Hematopoietic multipotent progenitor cell (in vitro differentiated cells): ENCODE measurements at places on chromosomes 3 and 15.
A peak's percentile ranks its signal among the peaks of the same experiment; 100 is the strongest.

DNA sequence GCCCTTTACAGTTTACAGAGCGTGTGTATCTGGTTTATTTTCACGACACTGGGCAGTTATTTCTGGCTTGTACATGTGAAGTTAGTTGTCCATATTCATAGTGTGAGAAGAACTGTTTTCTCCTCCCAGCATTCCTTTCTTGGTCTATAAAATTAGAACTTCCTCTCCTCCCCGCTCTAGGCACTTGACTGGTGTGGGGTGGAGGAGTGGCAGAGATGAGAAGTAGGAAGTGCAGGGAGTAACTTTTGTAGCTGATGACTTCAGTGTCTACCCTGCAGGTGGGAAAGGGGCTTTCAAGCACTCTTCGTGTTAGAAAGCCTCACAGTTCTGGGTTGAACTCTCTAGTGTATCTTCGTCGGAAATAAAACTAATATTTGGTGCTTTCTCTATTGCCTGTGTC is 13.4 kb downstream of the APOD start:
- no peak for DNase-seq

GRCh38 chr3:184597829-184598573 is 36.4 kb downstream of the EPHB3 start:
- no peak for DNase-seq

- peak; percentile 27 for DNase-seq
Measured at GRCh38 chr3:66236281-66236680, 15.5 kb downstream of the SLC25A26 start.

DNA sequence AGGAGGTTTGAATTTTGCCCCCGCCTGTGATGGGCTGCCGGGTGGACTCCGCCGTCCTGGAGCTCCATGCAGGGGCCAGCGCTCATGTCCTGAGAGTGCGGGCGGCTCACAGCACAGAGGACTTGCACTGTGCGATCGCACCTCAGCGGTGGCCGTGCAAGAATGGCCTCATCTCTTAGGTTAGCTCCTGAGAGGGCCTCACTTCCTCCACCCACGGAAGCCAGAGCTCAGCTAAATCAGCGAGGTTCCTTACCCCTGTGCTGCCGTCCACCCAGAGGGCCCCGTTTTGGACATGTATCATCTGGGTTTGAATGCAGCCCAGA is 72.0 kb upstream of the PCSK6 start:
- DNase-seq, result no peak

DNA sequence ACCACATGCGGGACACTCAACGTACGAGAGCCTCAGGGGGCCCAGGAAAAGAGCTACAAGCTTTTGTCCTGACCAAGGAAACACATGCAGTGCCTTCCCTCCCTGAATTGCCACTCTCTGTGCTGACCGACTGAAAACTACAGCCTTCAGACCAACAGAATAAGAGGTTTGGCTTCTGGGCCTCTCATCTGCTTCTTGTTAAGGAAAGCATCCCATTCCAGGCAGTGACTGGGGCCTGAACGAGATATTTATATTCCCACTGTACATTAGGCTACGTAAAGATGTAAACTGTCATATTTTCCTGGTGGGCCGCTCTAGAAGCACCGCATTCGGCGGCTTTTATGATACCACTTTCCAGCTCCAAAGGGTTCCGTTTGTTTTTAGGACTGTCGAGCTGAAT is 208.9 kb upstream of the TPM1 start:
- DNase-seq, result no peak
